ENCODE measurements at places on chromosomes 11 and 22.

- DNase-seq, result no peak
Observed at GRCh38 chr11:113991718-113992458, 17.0 kb downstream of the HTR3A start.

GRCh38 chr22:43848366-43849171 lies 13.7 kb downstream of the SULT4A1 start:
- no peak for DNase-seq

DNA sequence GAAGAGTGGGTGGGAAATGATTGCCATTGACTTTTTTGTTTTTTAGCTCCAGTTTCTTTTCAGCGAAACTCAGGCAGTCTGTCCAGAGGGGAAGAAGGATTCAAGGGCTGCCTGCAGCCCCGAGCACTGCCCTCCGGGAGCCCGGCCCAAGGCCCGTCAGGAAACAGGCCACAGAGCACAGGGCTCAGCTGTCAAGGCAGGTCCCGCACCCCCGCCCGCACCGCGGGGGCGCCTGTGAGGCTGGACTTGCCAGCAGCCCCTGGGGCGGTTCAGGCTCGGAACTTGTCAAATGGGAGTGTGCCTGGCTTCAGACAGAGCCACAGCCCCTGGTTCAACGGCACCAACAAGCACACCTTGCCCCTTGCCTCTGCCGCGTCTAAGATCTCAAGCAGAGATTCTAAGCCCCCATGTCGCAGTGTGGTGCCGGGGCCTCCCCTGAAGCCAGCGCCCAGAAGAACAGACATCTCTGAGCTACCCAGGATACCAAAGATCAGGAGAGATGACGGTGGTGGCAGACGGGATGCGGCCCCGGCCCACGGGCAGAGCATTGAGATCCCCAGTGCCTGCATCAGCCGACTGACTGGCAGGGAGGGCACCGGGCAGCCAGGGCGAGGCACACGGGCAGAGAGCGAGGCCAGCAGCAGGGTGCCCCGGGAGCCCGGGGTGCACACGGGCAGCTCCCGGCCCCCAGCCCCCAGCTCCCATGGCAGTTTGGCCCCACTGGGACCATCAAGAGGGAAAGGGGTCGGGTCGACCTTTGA lies 8.6 kb downstream of the IRF7 start:
- DNase-seq, result no peak

DNA sequence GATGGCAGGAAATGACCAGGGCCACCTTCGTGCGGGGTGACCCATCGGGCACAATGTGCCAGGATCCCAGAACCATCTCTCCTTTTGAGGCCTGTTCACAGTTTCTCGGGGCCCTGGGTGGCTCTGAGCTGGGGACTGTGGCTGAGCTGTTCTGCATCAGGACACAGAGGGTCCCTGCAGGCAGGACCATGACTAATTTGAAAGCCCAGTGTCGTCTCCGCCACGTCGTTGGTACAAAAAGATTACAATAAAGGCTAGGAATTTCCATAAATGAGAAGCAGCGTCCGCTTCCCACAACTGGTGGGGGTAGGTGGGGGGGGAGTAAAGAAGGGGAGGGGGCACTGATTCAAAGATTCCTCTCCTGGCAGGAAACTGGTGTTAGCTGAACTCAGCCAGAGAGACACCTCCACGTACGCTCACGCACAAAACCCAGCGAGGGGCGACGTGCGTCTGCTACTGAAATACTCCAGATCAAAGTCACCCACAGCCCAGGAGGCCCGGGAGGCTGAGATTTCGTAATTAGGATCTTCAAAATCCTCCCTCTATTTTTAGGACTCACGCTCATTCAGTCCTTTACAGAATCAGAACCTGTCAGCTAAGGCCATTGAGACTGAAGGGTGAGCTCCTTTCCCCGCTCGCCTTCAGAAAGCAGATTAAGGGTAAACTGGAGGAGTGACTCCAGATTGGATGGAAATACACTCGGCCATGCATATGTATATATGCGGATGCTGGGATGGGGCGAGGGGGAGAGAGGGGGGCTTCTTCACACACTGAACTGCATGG lies 11.0 kb downstream of the MN1 start:
- DNase-seq, result no peak

DNA sequence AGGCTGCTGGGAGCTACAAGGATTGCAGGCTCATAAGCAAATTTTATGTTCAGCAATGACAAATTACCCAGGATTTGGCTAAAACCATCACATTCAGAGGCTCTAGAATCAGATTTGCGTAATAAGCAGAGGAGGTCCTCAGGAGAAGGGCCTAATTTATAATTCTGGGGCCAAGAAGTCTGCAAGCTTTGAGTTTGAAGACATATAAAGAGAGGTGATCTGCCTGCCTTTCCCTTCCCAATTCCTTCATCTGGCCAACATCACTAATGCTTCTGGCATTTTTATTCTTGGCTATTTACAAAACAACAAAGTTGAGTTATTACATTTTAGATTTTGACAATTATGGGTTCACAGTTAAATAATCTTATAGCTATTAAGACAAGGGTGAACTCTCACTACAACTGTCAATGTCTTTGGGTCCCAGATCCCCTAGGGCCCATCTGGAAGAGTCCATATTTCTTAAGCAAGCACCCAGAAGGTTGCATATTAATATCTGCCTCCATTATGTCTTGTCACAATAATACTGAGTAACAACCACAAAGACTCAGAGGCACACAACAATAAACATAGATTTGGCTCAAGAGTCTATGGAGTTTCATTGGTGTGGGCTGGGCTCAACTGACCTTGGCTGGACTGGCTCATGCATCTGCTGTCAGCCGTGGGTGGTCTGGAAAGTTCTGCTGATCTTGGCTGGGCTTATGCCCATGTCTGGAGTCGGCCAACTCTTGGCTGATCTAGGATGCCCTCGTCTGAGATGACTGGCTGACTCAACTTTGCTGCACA lies 67.2 kb upstream of the CD82 start:
- DNase-seq, result no peak

DNA sequence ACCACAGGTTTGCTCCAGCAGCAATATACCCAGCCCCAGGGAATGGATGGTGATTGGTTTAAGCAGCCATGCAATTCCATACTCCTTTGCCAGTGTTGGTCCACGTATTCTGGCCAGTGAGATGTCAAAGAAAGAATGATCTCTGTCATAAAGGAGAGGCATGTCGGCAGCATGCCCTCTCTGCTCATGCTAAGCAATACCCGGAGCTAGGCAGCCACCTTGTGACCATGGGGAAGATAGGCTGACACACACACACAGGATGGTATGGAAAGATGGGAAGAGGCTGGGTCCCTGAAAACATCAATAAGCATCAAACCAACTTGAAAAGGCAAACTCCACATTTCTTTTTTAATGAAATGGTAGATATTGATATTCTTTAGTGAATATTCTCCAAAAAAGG lies 5.1 kb downstream of the ABCC8 start:
- DNase-seq, result no peak

- DNase-seq, result no peak
Observed at GRCh38 chr11:134610116-134610910, 198.3 kb upstream of the B3GAT1 start.

GRCh38 chr22:48138855-48139254 lies 1376.4 kb downstream of the TBC1D22A start:
- DNase-seq, result no peak

DNA sequence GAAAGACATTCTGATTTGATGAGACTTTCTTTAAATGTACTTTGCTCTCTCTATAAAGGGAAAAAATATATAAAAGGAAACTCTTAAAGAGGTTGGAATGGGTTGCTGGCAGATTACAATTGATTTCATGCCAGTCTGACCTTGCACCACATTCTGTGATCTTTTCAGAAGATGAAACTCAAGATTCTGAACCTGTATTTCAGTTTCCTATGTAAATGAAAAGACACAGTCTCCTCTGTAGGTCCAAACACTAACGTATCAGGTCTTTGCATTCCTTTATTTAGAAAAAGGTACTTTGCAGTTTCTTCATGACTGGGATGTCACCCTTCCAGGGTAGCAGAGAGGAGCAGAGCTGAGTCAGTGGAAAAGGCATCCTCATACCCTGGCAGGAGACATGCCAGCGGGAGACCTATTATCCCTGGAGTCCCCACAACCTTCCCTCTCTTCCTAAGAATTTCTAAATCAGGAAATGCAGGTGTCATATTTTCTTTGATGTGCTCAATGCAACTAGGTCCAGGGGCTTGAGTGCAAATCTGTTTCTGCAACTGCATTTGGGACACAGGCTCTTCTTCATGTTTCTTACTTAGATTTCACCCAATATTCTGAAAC lies 282.6 kb downstream of the CADM1 start:
- DNase-seq, result no peak

GRCh38 chr11:64444838-64445441 lies 86.0 kb downstream of the RPS6KA4 start:
- DNase-seq, result no peak

GRCh38 chr11:134956450-134957210 lies 544.6 kb upstream of the B3GAT1 start:
- no peak for DNase-seq

DNA sequence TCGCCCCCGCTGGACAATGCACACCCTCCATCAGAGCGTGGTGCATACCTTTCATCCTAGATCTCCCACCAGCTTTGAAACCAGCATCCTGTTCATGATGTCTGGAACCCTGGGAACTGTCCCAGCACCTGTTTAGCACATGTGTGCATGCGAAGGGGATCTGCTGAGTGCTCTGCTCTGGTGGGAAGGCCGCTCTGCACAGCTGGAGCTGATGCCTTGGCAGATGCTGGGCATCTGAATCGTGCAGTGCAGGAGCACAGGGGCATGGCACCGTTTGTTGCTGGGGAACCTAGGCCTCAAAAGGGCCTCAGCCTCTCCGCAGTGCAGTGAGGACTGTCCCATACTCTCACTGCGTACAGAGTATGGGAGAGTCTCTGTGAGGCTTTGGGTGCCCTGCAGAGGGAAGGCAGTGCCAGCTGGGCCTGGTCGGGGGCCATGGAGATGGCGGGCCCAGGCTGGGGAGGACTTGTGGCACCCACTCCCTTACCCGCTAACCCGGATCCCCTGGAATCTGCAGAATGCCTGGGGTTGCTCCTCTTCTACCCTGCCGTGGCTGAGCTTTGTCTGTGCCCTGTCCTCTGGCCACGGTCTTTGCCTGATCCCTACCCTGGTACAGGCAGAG lies 72.9 kb upstream of the ATXN10 start:
- DNase-seq, result no peak

DNA sequence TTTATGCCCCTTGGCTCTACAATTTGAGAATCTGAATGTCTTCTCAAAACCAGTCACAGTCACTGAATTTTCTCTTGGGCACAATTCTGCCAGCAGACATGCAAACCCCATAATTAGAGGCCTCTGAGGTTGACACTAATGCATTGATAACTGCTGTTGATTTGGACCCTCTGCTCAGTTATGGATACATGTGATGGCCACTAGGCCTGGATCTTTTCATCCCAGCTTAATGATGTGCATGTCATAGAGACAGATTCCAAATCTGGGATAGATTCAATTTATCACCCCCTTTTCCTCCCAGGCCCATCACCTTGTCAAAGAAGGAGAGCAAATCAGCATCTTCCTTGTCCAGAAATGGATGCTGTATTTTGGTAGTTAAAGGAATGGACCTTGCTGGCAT lies 92.2 kb downstream of the C11orf91 start:
- DNase-seq, result no peak

DNA sequence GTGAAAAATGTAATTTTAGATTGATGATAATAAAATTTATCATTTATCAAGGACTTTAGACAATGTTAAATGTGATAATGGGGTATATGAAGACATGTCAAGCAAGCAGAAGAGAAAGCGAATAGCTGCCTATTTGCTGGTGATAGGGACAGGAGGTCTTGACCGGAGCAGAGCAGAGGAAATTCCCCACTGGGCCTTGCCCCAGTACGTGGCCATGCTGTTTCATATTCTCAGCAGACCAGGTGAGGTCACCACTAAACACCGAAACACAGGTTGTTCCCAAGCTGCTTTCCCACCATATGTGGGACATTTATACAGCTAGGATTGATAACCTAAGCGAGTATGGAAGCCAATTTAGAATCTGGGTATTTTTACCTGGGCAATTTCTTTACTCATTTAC lies 1629.6 kb downstream of the FAM181B start:
- no peak for DNase-seq

- DNase-seq, result no peak
Observed at GRCh38 chr11:110452720-110453119, 23.0 kb downstream of the FDX1 start.

DNA sequence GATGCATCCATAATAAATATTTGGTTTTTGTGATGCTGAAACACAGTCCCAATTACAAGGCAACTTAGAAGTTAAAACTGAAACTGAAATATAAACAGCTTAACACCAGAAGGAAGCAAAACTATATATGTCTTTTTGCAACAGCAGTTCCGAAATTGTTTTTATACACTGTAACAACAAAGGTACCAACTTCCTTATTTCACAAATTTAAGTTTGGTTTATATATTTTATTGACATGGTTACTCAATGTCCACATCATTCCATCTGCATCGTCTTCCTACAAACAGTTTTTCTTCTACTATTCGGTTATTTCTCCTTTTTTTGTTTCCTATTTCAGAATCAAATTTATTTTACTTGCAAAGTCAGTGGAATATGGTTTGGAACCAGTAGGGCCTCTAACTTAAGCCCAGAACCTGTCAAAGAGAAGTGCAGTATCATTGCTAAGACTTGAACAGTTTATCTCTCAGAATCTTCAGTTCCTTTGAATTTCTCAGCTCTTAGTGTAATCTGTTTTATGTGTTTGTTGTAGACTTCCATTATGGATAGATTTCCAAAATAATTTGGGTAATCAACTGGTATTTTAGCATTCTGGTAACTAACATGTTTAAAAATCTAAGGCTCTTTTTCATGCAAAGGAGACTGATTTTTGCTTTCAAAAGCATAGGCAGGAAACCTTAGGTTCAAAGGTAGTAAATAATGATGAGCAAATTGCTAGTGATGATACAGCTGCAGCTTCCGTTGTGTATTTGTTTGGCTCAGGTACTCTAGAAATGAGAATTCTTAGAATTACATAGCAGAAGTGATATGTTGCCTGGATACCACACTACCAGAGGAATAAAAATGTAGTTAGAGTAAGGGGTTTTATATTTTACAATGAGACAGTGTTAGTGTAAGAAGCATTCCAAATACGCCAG lies 8.2 kb upstream of the HSPA8 start:
- no peak for DNase-seq

DNA sequence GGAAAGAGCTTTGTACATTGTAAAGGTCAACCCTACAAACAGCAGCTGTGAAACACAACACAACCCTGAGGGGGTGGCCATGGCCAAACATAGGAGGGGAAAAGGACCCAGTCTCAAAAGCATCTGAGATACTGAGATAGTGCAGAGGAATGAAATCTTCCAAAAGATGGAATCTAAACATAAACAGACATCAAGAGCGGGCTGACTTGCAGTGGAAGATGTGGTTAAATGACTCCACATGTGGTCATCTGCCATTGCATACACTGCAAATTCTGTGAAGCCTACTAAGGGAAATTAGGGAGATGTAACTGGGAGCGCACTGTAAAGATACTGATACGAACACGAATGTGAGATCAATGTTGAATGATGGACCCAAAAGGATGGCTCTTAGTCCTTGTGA lies 22.0 kb downstream of the BDNF start:
- DNase-seq, result no peak

- no peak for DNase-seq
Observed at GRCh38 chr11:92627615-92628256, 341.7 kb upstream of the MTNR1B start.

Data from right kidney (tissue), 9 donors.